ENCODE measurements at places on chromosomes 13 and 19. TPM values are rescaled to one million over a fixed set of nuclear protein-coding genes. Genes with fewer than 3 reads are reported as not detected.

DNA sequence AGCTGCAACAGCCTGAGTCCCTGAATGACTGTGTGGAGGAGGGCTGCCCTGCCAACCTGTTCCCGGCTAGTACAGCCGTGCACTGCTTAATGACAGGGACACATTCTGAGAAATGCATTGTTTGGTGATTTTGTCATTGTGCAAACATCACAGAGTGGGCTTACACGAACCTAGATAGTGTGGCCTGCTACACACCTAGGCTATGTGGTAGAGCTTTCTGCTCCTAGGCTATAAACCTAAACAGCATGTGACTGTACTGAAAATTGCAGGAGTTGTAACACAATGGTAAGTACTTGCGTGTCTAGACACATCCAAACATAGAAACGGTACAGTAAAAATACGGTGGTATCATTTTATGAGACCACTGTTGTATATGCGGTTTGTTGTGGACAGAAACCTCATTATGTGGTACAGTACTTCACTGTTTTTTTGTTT is 35.0 kb downstream of the VASP start:
- DNase-seq = no peak

- no peak for DNase-seq
These were observed 498 bp downstream of the PROZ start for GRCh38 chr13:113158946-113159345.

DNA sequence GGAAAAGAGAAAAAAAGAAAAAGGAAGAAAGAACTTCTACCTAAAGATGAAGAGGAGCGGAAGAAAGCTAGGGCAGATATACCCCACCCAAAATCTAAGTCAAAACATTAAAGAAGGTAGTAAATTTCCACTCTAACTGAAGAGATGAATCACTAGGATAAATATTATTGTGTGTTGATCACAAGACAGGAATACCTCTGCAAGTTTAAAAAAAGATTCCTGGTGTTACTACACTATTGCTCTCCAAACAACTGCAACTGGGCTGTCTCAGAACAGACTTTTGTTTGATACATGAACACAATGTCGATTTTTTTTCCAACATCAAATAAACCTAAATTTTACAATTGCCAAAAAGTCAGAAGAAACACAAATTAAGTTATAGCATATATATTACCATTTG is 6.8 kb downstream of the HSPH1 start:
- DNase-seq = no peak

DNA sequence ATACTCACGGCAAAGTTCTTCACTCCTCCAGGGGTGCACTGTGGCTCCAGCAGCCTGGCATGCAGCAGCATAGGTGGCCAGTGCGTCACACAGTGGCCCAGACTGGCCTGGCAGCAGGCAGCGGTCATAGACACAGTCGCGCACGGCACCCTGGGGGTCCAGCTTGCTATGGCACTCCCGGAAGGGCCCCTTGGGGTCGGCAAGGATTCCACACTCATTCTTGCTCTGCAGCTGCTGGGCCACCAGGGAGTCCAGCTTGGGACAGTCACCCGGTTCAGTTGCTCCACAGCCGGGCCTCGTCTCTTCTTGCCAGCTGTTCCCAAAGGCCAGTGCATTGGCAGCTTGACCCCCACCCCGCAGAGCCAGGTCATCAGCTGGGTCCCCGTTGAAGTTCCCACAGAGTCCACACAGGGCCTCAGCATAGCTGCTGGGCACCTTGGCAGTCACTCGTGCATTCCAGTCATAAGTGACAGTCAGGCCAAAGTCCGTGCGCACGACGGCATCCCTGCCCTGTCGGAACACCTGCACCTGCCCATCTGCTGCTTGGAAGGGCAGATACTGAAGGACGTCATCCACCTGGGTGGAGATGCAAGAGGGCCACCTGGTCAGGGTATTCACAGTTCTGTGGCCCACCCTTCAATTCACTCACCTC is 20.6 kb downstream of the FCGBP start:
- DNase-seq = no peak

F2RL3 gene
- 0.63 TPM for total RNA-seq

GRCh38 chr19:31261019-31261602 is 88.1 kb downstream of the TSHZ3 start:
- no peak for DNase-seq

STK24 gene
- 73.4 TPM for total RNA-seq

DNA sequence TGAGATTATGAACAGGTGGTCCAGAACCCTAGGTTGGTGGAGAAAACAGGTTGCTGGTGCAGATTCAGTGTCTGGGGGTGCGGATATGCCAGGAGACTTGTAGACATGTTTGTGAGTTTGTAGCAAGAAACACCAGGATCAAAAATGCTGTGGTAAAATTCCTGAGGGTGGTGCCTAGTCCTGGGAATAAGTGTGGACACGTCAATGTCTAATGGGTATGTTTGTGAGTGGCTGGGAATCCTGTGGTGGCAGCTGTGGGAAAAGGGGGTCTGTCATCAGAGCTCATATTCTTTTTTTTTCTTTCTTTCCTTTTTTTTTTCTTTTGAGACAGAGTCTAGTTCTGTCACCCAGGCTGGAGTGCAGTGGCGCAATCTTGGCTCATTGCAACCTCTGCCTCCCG is 7.2 kb downstream of the ZNF708 start:
- DNase-seq = no peak

- DNase-seq = no peak
These were observed 8.2 kb downstream of the MTIF3 start for GRCh38 chr13:27442071-27442647.

- DNase-seq = no peak
These were observed 14.9 kb upstream of the SLITRK5 start for GRCh38 chr13:87656306-87656705.

ATP4B gene
- not detected for total RNA-seq

ZNF302 gene
- 77.5 TPM for total RNA-seq

GRCh38 chr13:51645761-51646670 is 61.8 kb downstream of the WDFY2 start:
- no peak for DNase-seq

ZNF85 gene
- total RNA-seq = 26.4 TPM

ZNF57 gene
- total RNA-seq = 5.1 TPM

- no peak for DNase-seq
These were observed 18.4 kb downstream of the ADGRL1 start for GRCh38 chr19:14187561-14187960.

DNA sequence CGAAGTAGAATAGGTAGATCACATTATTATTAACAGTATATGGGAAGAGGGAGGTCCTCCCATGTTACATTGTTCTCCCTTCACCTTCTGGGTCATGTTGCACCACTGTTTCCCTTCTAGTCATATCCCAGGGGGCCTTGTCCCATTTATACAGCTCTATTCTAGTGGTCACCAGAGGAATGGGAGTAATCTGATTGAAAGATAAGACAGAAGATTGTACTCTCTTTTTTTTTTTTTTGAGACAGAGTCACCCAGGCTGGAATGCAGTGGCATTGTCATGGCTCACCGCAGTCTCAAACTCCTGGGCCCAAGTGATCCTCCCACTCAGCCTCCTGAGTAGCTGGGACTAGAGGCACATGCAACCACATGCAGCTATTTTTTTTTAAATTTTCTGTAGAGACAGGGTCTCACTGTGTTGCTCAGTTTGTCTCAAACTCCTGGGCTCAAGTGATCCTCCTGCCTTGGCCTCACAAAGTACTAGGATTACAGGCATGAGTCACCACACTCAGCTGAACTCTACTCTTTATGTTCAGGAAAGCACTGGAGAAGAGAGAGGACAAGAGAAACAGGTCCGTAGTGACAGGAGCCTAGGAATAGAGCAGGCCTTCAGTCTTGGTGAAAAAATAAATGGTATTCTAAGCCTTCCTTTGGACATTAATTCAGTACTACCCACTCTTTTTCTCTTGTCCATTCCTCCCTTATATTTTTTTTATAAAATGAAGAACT is 4.3 kb upstream of the ZNF529 start:
- DNase-seq = no peak

FAAP24 gene
- 2.4 TPM for total RNA-seq

FFAR3 gene
- total RNA-seq = 0.16 TPM

DNA sequence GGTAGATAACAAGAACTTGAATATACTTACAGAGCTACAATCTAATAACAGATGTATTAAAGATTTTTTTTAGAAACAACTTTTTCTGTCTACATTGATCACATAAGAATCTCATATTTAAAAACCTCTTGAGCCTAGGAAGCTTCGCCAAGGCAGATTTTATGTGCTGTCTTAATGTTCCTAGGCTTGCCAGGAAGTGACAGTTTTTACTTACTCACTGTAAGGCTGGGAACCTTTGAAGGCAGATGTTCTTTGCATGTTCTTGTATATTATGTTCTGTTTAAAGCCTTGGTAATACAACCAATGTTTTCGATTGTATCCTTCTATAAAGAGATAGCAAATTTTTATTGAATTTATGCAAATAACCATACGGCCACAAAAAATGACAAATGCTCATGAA is 492.7 kb downstream of the GPC5 start:
- DNase-seq = peak; percentile 8

ZNF112 gene
- 18.7 TPM for total RNA-seq

Data from urinary bladder (tissue), 4 donors.